ENCODE measurements at places on chromosomes 4 and X.

DNA sequence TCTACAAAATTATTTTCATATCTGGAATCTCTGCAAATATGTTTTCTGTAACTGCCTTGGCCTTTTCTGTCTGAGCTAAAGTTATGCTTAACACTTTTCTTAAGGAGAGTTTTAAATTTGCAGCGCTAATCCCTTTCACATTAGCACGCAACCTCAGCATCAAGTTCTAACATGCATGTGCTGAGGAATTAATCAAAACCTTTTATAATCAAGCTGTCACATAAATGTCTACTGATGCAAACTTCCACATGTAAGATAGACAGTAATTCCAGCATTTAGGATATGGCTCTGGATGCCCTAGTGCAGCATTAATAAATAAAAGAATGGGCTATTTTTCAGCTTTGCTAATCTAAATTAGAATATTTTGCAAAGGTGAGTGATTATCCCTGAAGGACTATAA lies 17.5 kb upstream of the NEIL3 start:
- DNase-seq: no peak

- DNase-seq: no peak
Measured at GRCh38 chrX:7143076-7143475, 4.4 kb upstream of the STS start.

- DNase-seq: peak; percentile 60
Measured at GRCh38 chrX:150730719-150731118, 37.5 kb downstream of the MTMR1 start.

DNA sequence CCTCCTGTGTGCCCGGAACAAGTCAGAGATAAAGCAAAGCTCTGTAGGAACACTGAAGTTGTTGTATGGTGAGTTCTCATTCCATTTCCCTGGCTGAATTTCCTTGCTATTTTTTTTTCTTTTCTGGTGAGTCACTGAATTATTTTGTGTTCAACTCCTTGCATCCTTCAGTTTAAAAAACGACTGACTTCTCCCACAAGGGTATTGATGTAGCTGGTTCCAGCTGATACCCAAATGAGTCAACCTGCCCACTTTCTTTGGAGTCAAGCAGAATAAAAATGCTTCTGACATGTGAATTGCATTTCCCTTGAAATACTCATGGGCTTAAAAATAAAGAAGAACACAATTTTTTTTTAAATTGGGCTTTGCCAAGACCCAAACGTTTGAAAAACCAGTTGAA lies 85.5 kb downstream of the SHOX start:
- no peak for DNase-seq

DNA sequence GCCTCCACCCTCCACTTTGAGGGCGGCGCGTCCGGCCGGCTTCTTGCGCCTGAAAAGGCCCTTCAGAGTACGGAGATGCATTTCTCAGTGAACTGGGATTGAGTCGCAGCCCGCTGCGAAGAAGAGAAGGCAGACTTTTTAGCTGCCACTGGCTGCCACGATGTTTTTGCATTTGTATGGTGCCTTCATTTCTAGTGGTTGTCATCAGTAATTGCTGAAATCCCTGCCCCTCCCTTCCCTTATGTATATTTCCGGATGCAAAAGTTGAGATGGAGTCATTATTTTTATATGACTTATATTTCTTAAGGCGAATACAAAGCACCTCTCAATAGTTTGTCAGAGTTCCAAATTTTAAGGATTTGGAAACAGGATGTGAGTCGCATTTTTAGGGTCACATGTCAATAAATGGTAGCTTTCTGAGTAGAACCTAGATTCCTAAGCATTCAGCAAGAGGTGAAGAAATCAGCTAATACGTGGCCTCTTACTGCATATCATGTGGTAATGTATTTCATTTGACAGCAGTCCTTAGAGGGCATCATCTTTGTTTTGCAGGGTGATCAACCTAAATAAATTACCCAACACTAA lies 658 bp downstream of the ATP6AP2 start:
- DNase-seq: peak; percentile 9

DNA sequence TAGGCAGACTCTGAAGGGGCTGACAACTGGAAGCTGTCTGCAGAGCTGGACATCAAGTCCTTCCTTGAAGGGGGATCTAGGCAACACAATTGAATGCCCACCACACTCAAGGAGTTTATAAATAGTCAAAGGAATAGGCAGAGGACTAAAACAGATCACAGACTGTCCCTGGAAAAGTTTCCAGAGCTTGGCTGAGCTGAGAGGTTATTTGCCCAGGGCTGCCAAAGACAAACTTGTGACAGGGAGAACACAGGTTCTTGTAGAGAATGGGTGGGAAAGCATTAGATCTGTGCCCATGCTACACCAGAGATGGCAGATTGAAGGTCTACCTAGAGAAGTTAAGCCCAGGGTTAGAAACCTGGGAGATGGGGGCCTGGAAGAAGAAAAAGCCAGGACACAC lies 344.6 kb downstream of the MID1IP1 start:
- no peak for DNase-seq

DNA sequence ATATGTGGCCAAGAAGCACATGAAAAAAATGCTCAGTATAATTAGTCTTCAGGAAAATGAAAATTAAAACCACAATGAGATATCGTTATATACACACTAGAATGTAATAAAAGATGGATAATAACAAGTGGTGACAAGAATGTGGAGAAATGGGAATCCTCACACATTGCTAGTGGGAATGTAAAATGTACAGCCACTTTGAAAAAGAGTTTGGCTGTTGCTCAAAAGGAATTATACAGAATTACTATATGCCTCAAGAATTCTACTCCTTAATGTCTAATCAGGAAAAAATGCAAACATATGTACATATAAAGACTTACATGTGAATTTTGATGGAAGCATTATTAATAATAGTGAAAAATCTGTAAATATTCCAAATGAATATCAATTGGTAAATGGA lies 102.2 kb downstream of the SPCS3 start:
- no peak for DNase-seq

- peak; percentile 65 for DNase-seq
Measured at GRCh38 chr4:169314906-169315305, 44.1 kb upstream of the SH3RF1 start.

DNA sequence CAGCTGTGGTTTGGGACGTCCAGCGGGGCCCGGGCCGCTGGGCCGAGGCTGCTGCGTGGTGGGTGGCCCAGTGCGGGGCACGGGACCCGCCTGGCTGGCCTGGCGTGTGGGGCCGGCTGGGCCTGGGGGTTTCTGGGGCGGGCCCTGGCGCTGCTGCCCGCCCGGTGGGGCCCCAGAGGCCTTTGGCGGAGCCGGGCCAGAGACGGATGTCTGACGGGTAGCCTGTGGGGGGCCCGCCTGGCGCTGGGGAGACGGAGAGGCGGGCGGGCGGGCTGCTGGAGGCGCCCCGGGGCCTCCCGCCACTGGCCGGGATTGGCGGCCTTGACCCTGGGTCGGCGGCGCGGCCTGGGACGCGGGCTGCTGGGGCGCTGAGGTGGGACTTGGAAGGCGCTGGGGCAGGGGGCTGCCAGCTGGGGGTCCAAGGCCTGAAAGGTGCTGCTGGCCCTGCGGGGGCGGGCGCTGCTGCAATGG lies 8.1 kb upstream of the TIMP1 start:
- DNase-seq: no peak

- DNase-seq: no peak
Measured at GRCh38 chr4:171588764-171589163, 224.4 kb upstream of the GALNTL6 start.

DNA sequence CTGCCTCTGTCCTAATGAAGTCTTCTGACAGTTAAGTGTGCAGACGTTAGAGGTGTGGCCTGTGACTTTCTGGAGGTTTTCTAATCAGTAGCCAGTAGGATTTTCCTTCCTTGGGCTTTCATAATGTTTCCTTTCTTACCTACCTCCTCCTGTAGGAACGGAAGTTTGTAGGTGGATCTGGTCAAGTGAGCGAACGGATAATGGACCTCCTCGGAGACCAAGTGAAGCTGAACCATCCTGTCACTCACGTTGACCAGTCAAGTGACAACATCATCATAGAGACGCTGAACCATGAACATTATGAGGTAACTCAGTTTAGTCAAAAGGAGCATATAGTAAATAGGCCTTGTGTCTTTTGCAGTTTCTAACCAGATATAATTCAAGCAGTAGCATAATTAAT lies 75.0 kb downstream of the MAOA start:
- no peak for DNase-seq

- peak; percentile 38 for DNase-seq
Measured at GRCh38 chr4:20391198-20391597, 139.5 kb downstream of the SLIT2 start.

DNA sequence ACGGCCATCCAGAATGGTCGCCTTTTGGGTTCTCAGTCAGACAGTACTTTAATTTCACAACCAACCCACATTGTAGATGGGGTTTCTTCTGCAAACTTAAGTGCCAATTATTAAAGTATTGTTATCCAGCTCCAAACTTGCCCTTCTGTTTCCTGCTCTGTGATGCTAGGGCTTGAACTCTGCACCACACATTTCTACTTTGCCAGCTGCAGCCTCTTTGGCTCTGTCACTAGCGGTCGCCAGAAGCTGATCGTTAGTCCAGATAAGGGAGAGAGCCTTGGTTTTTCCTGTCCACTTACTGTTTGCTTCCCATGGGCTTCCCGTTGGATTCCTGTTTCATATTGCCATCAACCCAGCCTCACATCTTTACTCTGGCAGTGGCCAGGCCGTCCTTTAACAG lies 196.6 kb downstream of the ASB9 start:
- no peak for DNase-seq

- DNase-seq: no peak
Measured at GRCh38 chrX:1397001-1397400, 5.1 kb upstream of the SLC25A6 start.

GRCh38 chr4:54276641-54277430 lies 47.7 kb downstream of the PDGFRA start:
- no peak for DNase-seq
